ENCODE measurements at places on chromosomes 3 and 15. TPM values are rescaled to one million over a fixed set of nuclear protein-coding genes. Genes with fewer than 3 reads are reported as not detected.

- H3K4me1 ChIP-seq: no peaks in the 10 kb centered on the region
- no peaks in the 10 kb centered on the region for H3K36me3 ChIP-seq
- peak; percentile 59 for DNase-seq
- no peaks in the 10 kb centered on the region for H3K27me3 ChIP-seq
- H3K27ac ChIP-seq: no peak overlapping the region
These were observed 61.9 kb upstream of the SLC6A1 start for GRCh38 chr3:10930666-10931040.

DNA sequence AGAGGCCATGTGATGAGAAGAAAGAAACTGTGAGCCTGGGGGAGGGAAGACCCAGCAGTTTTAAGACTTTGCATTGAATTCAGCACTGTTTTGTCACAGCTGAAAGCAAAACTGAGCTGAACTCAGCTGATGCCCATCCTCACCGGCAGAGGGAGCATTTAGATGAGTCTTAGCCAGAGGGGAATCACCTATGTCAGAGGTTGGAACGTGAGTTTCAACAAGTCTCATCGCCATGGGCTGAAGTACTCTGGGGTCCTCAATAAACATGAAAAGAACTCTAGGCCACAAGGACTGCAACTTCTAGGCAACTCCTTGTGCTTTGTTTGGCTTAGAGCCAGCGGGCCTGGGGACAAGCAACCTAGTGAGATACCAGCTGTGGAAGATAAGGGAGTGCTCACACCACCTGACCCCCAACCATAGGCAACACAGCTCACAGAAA is 324.5 kb downstream of the TBL1XR1 start:
- no peak overlapping the region for H3K4me3 ChIP-seq
- H3K4me1 ChIP-seq: peaks cover 7% of the 10 kb centered on the region
- H3K27ac ChIP-seq: no peak overlapping the region
- H3K36me3 ChIP-seq: no peaks in the 10 kb centered on the region
- no peaks in the 10 kb centered on the region for H3K27me3 ChIP-seq

PODXL2 gene
- total RNA-seq: 2.5 TPM

CLDN1 gene
- total RNA-seq: 1.1 TPM

MME gene
- total RNA-seq: 23.7 TPM

- no peaks in the 10 kb centered on the region for H3K27me3 ChIP-seq
- peak; percentile 94 for DNase-seq
- no peaks in the 10 kb centered on the region for H3K36me3 ChIP-seq
- H3K27ac ChIP-seq: no peak overlapping the region
- peaks cover 13% of the 10 kb centered on the region for H3K4me1 ChIP-seq
These were observed 48.8 kb downstream of the STARD5 start for GRCh38 chr15:81274931-81275707.

DNA sequence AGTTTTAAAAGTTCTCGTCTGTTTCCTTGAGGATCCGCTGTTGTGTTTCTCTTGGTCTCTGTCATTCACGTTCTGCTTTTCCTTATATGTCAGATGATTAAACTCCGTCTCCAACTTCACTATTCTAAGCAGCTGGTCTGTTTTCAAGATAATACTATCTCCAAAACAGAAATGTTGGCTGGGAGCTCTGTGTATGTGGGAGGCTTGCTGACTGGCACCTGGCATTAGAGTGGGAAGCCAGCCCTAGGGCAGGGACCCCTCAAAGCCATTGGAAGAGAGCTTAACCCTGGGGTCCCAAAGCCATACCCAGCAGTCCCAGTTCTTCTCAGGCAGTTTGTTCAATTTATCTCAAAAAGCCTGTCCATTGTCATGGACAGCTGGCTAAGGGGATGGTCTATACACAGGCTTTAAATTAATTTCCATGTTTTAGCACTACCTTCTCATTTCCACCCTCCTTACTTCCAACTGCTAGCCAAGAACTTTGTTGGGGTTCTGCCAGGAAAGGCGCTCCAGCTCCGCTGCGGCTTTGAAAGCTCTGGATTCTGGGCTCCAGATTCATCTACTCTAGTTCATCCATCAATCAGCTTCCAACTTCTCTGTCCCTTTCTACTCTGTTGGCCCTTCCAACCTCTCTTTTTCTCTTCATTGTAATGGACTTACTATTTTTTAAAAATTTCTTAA is 9.2 kb downstream of the BTBD1 start:
- no peak for DNase-seq
- peaks cover 50% of the 10 kb centered on the region for H3K4me1 ChIP-seq
- H3K27ac ChIP-seq: no peak overlapping the region
- peaks cover 19% of the 10 kb centered on the region for H3K36me3 ChIP-seq
- H3K4me3 ChIP-seq: no peak overlapping the region

DNA sequence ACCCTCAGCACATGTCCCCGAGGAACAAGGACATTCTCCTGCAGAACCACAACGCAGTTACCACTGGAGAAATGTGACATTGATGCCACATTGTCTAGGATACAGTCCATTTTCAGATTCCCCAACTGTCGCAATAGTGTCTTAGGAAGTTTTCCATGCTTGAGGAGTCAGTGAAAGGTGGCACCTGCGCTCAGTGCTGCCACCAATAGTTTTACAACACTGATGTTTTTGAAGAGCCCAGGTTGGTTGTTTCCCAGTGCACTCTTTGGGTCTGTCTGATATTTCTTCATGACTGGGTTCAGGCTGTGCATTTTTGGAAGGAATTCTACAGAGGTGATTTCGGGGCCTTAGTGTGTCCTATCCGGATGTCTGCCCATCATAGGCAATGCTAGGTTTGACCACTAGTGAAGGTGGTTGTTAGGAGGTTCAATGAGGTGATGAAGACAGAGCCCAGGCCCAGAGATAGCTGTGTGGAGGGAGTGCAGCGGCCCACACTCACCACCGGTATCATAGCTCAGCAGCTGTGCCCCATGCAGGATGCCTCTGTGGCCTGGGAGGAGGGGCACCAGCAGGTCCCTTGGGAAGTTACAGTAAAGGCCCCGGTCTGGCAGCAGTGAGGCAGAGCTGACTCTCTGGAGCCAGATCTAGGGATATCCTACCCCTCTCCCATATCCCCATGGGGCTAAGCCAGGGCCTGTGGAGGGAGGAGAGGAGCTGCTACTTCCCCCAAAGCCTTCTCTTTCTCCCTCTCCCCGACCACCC is 96.6 kb downstream of the DNAJB8 start:
- no peak overlapping the region for H3K27ac ChIP-seq
- H3K4me3 ChIP-seq: no peak overlapping the region
- DNase-seq: peak; percentile 74
- H3K36me3 ChIP-seq: no peaks in the 10 kb centered on the region
- H3K27me3 ChIP-seq: no peaks in the 10 kb centered on the region
- H3K4me1 ChIP-seq: no peaks in the 10 kb centered on the region

BUB1B gene
- 8.0 TPM for total RNA-seq

SENP7 gene
- total RNA-seq: 40.9 TPM

DNA sequence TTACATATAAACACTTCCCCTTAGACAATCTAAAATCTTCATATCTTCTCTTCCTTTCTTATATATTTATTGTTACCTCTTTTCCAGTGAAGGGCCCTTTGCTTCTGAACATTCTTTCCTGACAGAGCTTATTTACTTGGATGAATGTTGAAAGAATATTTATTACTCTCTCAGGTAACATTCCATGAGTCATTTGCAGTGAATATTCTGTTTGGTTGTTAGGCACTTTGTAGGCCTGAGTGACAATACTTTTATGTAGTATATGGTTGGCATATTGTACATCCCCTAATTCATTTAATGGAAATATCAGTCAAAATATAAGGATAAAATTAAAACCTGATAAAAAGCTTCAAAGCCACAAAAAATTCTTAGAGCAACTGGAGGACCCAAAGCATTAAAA is 260.9 kb upstream of the KCNMB2 start:
- H3K4me3 ChIP-seq: no peak overlapping the region
- no peaks in the 10 kb centered on the region for H3K4me1 ChIP-seq
- H3K27ac ChIP-seq: no peak overlapping the region

MASP1 gene
- 0.35 TPM for total RNA-seq

DNA sequence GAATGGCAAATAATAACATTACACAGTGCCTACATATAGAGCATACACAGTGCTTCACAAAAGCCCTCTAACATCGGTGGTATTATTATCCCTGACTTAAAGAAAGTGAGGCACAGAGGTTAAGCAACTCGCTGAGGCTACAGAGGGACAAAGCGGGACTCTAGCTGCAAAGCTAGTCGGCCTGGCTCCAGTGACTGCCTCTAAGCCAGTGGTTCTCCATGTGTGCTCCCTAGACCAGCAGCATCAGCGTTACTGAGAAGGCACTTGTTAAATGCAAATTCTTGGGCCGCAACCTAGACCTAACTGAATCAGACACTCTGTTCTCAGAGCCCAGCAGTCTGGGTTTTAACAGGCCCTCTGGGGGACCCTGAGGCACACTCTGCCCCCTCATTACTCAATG is 33.1 kb upstream of the LIPC start:
- H3K27ac ChIP-seq: no peak overlapping the region
- no peak overlapping the region for H3K4me3 ChIP-seq
- no peak for DNase-seq
- no peaks in the 10 kb centered on the region for H3K4me1 ChIP-seq
- H3K27me3 ChIP-seq: no peaks in the 10 kb centered on the region
- no peaks in the 10 kb centered on the region for H3K36me3 ChIP-seq

CPNE9 gene
- not detected for total RNA-seq

DNA sequence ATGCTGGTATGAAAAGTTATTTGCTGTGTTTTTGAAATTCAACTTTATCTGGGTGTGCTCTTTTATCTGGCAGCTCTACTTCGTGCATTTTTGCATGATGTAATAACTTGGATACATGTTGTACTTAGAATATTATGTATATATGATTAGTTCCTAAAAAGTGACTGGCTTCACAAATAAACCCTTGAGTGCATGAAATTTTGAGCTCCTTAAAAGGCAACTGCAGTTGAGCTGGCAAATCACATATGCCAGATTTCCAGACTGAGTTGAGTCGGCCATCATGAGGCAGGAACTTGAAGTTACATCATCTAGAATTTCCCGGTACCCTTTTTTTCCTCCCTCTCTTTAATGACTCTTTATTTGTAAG is 162.5 kb downstream of the FNDC3B start:
- no peak overlapping the region for H3K4me3 ChIP-seq
- DNase-seq: no peak
- H3K27me3 ChIP-seq: no peaks in the 10 kb centered on the region
- H3K36me3 ChIP-seq: no peaks in the 10 kb centered on the region

- no peak overlapping the region for H3K27ac ChIP-seq
- no peaks in the 10 kb centered on the region for H3K4me1 ChIP-seq
- H3K27me3 ChIP-seq: no peaks in the 10 kb centered on the region
- no peak overlapping the region for H3K4me3 ChIP-seq
These were observed 39.6 kb upstream of the GPR149 start for GRCh38 chr3:154469585-154469984.

DNA sequence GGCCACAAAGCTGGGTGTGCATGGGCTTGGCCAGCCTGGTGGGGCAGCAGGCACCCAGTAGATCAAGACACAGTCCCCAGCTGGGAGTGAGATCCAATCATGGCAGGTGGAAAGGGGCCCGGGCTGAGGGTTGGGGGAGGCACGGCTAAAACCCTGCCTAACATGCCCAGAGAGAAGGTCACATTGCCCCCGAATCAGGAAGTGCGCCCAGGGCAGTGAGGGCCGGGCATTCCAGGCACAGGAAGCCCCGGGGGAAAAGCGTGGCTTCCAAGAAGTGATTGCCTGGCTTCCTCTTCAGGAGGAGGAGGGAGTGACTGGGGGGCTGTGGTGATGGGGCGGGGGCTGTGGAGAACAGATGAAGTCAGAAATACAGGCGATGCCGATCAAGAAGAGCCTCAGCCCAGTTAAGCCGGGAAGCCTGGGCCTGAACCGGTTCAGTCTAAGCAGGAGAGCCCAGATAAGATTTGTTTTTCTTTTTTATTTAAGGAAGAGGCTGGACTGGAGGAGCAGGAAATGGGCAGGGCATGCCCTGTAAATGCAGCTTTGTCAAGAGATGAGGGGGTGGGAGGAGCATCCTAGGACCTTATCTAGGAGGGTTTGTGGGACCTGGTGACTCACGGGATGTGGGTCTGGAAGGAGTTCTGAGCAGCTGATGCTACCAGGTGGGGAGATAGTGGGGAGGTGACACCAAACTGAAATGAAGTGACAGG is 83.9 kb downstream of the CHSY1 start:
- no peaks in the 10 kb centered on the region for H3K27me3 ChIP-seq
- DNase-seq: peak; percentile 90
- peak overlapping the region; percentile 89 for H3K27ac ChIP-seq
- H3K4me3 ChIP-seq: no peak overlapping the region

DNA sequence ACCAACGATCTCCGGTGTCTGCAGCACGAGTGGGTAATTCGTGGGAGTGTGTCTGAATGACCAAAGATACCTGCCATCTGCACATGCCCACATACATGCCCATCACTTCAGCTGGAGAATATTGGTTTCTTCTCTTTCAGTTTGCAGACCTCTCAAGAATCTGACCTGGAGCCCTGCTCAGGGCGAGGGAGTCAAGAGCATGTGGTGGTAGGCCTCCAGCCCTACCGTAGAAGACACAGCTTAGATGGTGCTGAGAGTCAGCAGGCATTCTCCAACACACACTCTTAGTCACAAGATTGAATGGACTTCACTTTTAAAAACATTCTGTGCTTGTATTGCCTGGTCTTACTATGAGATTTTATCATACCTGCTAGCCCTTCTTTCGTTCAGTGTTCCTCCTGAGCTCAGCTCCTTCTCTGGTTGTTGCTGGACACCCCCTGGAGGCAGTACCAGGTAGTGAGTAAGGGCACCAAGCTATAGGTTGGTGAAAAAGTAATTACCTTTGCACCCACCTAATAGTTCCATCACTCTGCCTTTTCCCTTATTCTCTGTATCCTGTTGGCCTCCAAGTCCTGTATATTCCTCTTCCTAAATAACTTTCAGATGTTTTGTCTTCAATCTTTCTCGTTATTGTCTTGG is 252.0 kb downstream of the CACNA2D3 start:
- no peak for DNase-seq
- no peaks in the 10 kb centered on the region for H3K27me3 ChIP-seq
- H3K4me3 ChIP-seq: no peak overlapping the region
- no peaks in the 10 kb centered on the region for H3K36me3 ChIP-seq
- no peak overlapping the region for H3K27ac ChIP-seq

- DNase-seq: peak; percentile 80
- H3K27ac ChIP-seq: peak overlapping the region; percentile 72
- peaks cover 39% of the 10 kb centered on the region for H3K27me3 ChIP-seq
- peak overlapping the region; percentile 78 for H3K4me3 ChIP-seq
- peaks cover 37% of the 10 kb centered on the region for H3K4me1 ChIP-seq
- H3K36me3 ChIP-seq: no peaks in the 10 kb centered on the region
These were observed 225.9 kb upstream of the C2CD4B start for GRCh38 chr15:62390791-62391640.
